ENCODE measurements at places on chromosomes 5 and 9.

DNA sequence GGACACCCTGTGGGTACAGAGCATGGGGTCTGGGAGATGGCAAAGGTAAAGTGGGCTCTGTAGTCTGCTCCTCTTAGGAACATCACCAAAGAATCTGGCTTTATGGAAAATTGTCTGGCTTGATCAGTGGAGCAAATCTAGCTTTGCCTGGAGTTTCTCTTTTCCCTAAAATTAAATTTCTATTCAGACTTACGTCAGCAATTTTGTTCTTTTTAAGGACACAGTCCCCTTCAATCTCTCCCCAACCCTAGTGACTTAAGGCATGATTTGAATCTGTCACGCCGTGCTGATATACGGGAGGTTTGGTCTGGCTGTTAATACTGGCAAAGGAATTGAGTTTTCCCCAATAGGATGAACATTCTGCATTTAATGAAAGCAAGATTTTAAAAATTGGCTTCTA is 72.3 kb upstream of the ERCC6L2 start:
- no peak for DNase-seq

GRCh38 chr5:65880496-65881072 is 45.8 kb upstream of the ERBIN start:
- no peak for DNase-seq

GRCh38 chr9:69380811-69381210 is 55.8 kb downstream of the ENTREP1 start:
- DNase-seq, result no peak

DNA sequence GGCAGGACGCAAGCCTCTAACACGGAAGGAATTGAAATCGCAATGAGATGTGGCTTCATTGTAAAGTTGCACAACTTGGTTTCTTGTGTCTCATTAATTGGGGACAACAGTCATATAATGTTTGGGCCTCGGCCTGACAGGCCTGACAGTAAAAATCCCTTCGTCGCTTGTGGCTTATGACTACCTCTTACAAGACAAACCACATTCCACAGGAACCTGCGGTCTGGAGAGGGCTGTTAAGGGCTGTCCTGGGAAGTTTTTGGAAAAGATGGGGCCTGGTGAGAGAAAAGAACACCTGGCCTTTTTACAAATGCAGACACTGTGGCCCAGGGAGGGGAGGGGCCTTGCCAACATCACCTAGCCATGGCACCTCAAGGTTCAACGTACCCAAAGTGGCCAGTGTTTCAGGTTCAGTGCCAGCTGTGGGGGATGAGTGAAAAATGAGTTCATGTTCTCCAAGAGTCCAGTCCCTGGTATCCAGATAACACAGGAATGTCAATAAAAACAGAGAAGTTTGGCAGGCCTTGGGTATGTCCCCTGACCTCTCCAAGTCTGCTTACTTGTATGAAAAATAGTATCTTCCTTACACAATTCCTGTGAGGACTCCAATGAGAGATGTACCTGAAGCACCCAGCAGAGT is 22.2 kb downstream of the SHB start:
- no peak for DNase-seq

GRCh38 chr5:81177061-81177460 is 56.1 kb upstream of the CKMT2 start:
- DNase-seq, result no peak

DNA sequence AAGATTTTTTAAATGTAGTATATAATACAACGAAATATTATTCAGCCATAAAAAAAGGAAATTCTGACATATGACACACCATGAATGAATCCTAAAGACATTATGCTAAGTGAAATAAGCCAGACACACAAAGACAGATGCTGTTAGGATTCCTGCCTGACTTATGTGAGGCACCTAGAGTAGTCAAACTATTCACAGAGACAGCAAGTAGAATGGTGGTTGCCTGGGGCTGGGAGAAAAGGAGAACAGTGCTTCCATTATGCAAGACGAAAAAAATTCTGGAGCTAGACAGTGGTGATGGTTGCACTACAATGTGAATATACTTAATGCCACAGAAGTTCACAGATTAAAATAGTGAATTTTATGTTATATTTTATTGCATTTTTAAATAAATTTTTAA is 66.8 kb downstream of the SPOCK1 start:
- DNase-seq, result no peak

GRCh38 chr9:7265181-7265580 is 507.4 kb downstream of the KDM4C start:
- no peak for DNase-seq
